ENCODE measurements at places on chromosomes 11 and 22.

DNA sequence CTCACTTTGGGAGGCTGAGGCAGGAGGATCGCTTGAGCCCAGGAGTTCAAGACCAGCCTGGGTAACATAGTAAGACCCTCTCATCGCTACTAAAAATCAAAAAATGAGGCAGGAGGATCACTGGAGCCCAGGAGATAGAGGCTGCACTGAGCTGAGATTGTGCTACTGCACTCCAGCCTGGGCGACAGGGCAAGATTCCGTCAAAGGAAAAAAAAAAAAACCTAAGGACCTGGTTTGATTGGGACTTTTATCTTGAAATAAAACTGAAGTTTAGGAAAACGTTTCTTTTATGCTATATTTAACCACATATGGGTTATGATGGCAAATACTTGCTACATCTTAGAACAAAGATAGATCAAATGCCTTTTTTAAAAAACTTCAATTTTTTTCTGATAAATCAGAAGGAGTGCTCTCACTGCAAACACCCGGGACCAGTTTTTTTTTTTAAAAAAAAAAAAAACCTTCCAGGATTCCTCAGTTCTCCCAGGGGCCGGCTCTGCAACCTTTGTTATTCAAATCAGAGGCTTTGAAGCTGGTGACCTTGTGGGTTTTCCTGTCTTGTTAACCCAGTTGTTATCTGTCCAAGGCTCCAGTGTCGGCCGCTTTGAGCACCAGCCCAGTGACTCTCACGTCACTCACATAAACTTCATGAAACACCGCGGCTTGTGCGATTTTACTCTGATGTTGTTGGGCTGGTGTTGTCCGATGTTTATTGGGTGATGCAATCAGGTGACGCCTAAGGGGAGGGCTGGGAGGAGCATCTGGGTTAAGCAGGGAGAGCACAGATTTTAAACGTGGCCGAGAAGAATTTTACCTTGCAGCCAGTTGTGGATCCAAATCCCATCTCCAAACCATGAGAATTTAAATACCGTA, 24.7 kb upstream of the SLC22A12 start:
- no peak for DNase-seq

- DNase-seq, result no peak
These were observed 48.3 kb downstream of the FAM83F start for GRCh38 chr22:40043081-40043480.

DNA sequence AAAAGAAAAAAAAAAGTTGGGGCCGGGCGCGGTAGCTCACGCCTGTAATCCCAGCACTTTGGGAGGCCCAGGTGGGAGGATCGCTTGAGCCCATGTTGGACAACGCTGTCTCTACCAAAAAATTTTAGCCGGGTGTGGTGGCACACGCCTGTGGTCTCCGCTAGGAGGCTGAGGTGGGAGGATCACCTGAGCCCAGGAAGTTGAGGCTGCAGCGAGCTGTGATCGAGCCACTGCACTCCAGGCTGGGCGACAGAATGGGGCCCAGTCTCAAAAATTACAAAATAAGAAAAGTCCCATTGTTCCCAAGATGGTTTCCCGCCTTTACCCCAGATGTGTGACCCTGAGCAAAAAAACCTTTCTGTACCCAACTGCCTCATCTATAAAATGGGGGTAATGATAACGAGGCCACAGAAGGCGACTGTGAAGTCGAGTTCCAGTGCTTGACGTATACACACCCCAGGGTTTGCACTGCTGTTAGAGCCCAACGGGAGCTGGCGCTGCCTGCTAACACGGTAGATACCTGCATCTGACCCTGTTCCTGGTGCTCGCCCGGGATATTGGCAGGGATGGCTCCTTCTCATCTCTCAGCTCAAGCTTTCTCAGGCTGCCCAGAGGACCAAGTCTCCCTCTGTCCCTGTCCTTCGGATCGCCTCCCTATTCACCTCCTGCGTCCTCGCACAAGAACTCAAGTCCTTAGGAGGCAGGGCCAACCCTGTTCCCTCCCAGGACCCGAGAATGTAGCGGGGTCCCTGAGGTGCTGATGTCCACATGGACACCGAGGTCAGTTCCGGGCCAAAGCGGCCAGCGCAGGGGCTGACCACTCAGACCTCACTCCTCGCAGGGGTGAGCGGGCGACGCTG, 1.1 kb upstream of the RPLP2 start:
- DNase-seq, result no peak

DNA sequence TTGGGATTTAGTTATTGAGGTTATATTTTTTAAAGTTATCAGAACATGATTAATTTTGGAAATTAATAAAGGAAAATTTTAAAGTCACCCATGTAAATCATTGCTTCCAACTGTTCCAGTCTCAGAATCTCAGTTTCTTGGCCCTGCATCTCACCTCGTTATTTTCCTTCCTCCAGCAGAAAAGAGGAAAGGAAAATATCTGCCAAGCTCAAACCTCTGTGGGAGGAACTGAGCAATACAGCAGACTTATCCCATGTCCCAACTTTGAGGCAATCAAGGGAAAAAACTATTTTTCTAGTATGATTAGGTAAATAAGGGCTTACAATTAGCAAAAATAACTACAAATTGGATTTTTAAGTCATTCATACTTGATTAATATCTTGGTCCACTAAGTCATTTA, 30.1 kb downstream of the ELMOD1 start:
- DNase-seq, result no peak

GRCh38 chr11:114285599-114285998, 10.6 kb upstream of the NNMT start:
- DNase-seq, result no peak

DNA sequence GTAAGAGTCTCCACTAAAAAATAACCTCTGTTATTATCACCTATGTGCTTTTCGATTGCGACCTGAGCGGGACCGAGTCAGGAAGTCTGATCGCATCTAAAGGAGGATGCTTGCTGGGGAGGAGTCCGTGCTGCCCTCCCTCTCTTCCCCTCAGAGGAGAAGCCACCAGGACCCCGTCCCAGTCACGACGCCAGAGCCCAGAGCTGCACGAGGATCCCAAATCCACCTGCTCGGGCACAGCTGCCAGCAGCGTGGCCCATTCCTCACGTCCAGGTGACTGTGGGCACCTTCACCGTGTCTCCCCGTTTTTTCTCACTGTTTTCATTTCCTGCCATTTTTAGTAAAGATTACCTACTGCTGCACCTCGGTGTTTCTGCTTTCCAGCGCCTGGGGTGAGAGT, 390.3 kb downstream of the BRD1 start:
- DNase-seq, result no peak

GRCh38 chr11:85863855-85864254, 8.7 kb downstream of the CCDC83 start:
- no peak for DNase-seq

DNA sequence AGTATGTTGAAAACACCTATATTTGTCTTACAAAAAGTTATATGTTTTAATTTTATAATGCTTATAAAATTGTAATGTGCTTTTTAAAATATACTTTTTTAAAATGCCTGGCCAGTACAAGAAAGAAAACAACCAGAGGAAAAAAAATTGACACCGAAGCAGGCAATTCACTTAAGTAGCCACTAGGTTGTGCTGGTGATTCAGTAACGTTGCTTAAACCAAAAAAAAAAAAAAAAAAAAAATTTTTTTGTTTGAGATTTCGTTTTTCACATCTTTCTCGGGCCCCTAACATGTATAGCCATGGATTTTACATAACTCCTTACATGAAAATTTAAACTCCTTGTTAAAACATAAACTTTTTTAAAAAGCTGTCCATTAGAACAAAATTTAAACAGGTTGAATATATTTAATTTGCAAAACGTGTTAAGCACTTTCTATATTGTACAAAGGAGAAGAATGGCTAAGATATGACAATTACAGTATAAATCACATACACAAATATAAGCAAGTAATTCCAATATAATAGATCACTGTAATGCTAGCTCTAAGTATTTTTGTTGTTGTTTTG, 9.2 kb downstream of the OR8B4 start:
- DNase-seq, result no peak

GRCh38 chr11:43788421-43788820, 92.2 kb upstream of the ALKBH3 start:
- no peak for DNase-seq

DNA sequence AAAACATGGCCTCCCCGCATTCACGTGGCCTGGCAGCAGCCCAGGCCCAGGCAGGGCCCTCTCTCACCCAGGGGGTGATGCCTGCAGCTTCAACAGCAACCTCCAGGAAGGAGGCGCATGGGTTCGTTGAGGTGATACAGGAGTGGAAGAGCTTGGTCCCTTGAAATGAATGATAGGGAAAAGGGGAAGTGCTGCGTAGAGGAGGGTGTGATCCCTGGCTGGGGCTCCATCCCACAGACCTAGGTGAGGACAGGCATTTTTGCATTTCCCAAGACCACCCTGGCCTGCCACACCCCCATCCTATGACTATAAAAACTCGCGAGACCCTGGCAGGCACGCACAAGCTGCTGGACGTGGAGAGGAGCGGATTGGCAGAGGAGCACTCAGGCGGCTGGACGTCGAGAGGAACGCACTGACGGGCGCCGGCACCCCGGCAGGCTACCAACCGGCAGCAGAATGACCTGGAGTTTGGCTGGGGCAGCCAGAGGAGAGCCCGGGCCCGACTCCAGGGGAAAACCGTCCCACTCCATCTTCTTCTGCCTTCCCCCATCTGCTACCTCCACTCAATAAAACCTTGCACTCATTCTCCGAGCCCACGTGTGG, 32.6 kb downstream of the RTN4R start:
- DNase-seq, result no peak

- DNase-seq, result no peak
These were observed 12.4 kb downstream of the DRD2 start for GRCh38 chr11:113462830-113463229.

GRCh38 chr11:121246021-121246768, 46.4 kb upstream of the SC5D start:
- DNase-seq, result no peak

- no peak for DNase-seq
These were observed 73.4 kb upstream of the CD44 start for GRCh38 chr11:35065566-35065965.

DNA sequence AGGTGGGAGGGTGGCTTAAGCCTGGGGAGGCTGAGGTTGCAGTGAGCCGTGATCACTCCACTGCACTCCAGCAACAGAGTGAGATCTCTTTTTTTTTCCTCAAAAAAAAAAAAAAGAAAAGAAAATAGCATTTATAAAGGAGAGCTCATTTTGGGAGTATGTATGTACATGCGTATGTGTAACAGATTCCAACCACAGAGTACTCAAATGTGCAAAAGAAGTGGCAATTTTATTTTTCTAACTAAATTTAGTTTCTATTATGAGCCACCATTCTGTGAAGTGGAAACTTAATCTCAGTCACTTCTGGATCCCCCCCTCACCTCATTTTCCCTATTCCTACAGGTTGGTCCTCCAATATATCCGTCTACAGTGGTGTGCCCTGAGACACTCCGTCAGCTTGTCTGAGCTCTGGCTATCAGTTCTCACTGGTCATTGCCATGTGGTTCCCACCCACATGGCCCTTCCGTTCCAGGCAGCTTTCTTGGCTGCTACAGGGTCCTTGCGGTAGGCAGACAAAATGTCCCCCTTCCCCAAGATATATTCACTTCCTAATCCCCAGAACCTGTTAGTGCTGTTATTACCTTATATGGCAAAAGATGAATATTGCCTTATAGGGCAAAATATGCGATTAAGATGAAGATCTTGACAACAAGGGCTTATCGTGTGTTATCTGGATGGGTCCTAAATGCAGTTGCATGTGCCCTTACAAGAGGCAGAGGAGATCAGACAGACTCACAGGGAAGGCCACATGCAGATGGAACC, 35.8 kb upstream of the TSKU start:
- no peak for DNase-seq

- no peak for DNase-seq
These were observed 97.9 kb downstream of the WNT7B start for GRCh38 chr22:45878901-45879551.

- DNase-seq, result no peak
These were observed 15.8 kb downstream of the SCN4B start for GRCh38 chr11:118136801-118137200.

- DNase-seq, result no peak
These were observed 5.0 kb downstream of the CBX7 start for GRCh38 chr22:39147335-39148025.

GRCh38 chr11:34620202-34620601, 691 bp upstream of the EHF start:
- DNase-seq, result no peak

GRCh38 chr11:4647766-4648165, 4.0 kb downstream of the OR51E1 start:
- DNase-seq, result no peak

- no peak for DNase-seq
These were observed 133.4 kb downstream of the BBOX1 start for GRCh38 chr11:27174021-27174420.

DNA sequence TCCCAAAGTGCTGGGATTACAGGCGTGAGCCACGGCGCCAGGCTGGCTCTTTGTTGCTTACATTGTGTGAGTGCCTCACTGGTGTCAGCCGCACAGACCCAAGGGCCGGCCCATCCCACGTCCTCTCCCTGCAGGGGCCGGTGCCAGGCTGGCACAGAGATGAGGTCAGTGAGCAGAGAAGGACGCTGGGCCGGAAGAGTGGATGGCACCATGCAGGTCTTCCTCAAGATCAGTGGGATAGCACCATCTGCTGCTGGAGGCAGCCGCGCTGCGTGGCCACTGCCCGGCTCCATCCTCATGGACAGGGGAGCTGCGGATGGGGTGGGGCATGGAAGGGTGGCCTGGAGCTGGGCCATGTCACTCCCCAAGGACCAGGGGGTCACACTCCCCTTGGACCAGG, 22.0 kb upstream of the FGF4 start:
- no peak for DNase-seq

- no peak for DNase-seq
These were observed 21.0 kb upstream of the MS4A6E start for GRCh38 chr11:60305906-60306619.

GRCh38 chr11:120391854-120392253, 55.6 kb downstream of the ARHGEF12 start:
- no peak for DNase-seq

GRCh38 chr11:126469311-126469710, 113.8 kb downstream of the ST3GAL4 start:
- no peak for DNase-seq

- no peak for DNase-seq
These were observed 49.0 kb downstream of the CTSC start for GRCh38 chr11:88288560-88288959.

DNA sequence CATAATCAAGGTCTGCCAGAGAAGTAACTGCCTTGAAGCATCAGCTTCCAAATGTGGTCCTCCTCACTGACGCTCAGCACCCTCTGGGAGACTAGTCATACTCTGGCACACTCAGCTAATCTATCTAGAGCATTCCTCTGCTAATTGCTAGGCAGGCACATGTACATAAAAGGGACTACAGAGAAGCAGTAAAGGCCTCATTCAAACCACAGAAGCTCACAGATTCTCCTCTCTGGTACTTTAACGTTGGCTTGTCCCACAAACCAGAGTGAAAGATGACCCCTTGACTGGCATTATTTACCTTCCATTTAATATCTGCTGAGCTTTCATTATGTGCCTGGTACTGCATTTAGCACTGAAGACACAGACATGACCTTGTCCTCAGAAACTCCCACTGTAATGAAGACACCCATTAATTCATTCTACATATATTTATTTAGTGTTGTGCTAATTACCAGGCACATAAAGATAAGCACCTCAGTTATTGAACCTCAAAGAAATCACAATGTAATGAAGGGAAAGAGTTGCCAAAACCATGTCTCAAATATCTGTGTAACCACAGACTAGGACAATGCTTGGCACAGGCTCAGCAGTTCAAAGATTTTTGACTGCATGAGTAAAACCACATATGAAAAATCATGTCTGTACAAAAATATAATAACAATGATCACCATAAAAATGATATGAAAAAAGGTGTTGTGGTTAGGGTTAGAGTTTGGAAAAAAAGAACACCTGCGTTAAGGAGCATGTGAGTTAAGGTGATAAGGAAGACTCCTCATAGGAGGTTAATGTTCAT, 550.4 kb downstream of the DLG2 start:
- DNase-seq, result no peak
